ENCODE measurements at places on chromosomes 2 and 18. TPM values are rescaled to one million over a fixed set of nuclear protein-coding genes. Genes with fewer than 3 reads are reported as not detected.

DNA sequence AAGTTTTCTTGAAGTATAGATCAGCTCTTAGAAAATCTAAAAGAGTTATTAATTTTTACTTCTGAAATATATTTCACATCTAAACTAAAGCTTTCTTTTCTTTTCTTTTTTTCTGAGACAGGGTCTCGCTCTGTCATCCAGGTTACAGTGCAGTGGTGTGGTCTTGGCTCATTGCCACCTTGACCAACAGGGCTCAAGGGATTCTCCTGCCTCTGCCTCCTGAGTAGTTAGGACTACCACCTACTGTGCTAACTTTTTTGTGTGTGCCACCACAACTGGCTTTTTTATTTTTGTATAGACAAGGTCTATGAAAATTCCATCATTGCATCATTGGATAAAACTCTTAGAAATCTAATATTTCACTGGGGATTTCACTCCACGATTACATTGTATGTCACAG, 10.0 kb upstream of the ALPG start:
- no peak for DNase-seq

DNA sequence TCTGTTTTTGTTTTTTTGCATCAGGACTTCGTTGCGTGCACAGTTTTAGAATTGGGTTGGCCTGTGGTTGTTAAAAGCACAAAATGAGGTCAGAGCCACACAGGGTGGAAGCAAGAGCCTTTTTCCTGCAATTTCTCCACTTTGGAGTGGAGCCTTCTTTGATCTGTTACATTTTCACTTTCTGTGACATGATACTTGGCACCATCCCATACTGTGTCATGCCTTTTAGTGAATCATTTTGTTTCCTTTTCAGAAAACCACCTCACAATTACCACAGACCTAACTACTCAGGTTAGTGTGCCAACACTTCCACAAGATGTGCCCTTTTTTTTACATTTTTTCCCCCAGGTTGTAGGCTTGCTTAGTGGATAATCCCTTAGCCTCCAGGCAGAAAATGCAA, 32.5 kb downstream of the MERTK start:
- peak; percentile 80 for DNase-seq

The TUBA3E gene
- total RNA-seq, result not detected

GRCh38 chr2:103667335-103667884, 905.6 kb downstream of the TMEM182 start:
- no peak for DNase-seq

The STAT4 gene
- total RNA-seq, result 1.5 TPM

DNA sequence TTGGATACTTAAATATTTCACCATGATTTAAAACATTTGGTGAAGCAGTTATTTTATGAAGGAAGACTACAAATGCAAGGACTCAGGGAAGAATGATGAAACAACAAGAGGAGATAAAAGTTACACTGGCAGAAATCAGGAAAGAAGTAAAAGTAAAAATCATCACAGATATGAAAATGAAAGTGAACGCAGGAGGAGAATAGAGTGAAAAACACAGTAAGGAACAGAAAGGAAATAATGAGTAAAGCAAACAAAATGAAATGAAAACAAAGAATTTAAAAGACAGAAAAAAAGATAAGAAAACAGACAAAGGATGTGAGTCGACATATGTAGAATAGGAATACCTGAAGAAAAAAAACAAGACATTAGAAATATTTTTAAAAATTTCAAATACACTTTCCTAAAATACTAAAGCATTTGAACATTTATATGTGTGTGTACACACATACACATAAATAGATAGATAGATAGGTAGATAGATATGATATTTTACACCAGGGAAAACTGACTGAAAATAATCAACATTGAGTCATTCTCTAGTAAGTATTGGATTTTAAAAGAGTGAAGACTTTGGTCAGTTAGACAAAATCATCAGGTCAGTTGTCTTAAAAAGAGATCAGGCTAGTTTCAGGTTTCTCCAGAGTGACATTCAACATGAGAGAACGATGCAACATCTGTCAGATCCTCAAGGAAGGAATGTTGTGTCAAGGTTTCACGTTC, 12.1 kb upstream of the KDSR start:
- DNase-seq, result peak; percentile 1

- no peak for DNase-seq
Measured at GRCh38 chr18:64919971-64920570, 771.2 kb upstream of the LINC00305 start.

DNA sequence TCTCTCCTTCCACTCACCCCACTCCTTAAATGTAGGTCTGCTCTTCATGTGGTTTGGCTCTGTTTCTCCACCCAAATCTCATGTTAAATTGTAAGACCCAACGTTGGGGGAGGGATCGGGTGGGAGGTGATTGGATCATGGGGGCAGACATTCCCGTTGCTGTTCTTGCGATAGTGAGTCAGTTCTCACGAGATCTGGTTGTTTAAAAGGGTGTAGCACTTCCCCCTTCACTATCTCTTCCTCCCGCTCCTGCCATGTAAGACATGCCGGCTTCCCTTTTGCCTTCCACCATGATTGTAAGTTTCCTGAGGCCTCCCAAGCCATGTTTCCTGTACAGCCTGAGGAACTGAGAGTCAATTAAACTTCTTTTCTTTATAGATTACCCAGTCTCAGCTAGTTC, 1044.5 kb upstream of the POU3F3 start:
- DNase-seq, result no peak

GRCh38 chr18:56248610-56249235, 389.7 kb downstream of the TXNL1 start:
- DNase-seq, result no peak

DNA sequence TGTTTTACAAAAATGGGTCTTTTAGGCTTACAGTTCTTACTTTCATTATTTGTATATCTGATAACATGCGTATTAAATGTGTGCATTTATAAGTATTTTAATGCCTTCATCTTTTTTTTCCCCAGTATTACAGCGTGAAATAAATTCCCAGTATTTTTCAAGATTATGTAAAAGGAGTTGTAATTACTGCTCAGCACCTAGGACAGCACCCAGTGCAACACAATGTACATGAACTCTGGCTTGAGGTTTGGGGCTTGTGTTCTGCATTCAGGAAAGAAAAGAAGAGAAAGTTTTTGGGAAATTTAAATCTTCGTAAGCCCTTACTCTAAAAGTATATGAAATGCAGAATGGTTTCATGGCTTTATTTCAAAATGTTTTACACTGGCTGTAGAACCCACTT, 16.7 kb downstream of the ZNF638 start:
- peak; percentile 60 for DNase-seq

- DNase-seq, result peak; percentile 14
Measured at GRCh38 chr2:100588071-100588786, 25.4 kb downstream of the PDCL3 start.

GRCh38 chr2:208371634-208371935, 35.0 kb upstream of the PTH2R start:
- no peak for DNase-seq

DNA sequence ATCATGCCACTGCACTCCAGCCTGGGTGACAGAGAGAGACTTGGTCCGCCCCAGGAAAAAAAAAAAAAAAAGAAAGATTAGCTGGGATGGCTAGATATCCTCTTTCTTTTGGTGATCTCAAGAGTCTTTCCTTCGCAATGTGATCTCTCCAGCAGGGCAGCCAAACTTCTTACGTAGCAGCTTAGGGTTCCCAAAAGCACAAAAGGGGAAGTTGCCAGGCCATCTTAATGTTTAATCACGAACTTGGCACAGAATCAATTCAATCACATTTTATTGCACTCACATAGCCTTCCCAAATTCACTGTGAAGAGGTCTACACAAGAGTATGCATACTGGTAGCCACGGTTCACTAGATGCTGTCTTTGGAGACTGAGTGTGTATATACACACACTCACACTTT, 53.1 kb downstream of the VIL1 start:
- no peak for DNase-seq

The PIGN gene
- 22.3 TPM for total RNA-seq

- DNase-seq, result no peak
Measured at GRCh38 chr2:232925821-232926156, 55.7 kb downstream of the SNORC start.

DNA sequence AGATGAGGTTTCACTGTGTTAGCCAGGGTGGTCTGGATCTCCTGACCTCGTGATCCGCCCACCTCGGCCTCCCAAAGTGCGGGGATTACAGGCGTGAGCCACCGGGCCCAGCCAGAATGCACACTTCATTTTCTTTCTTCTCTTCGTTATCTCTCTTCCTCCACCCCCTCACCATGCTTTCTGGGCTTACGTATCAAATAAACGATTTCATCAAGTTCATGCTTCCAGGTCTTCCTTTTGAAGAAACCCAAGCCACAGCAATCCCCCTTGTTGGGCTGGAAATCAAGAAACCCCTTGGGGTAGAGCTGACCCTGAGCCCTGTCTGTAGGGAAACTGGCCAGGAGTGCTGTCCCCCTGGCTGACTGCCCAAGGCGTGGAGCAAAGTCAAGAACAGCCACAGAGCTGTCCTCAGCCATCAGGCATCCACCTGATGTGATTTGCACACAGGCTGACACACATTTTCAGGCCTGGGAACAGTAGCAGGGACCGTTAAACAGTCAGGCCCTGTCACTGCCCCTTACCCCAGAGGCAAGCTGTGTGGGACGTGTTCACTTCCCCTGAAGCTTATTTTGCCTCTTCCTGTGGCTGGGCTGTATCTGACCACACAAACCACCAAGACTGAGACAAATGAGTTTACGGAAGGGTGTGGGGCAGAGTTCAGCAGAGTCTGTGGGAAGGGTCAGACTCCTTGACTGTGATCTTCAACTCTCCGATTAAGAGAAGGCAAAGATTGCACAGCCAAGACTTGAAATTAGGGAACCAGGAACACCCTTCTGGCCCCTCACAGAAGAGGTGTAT, 15.1 kb upstream of the NMUR1 start:
- no peak for DNase-seq

DNA sequence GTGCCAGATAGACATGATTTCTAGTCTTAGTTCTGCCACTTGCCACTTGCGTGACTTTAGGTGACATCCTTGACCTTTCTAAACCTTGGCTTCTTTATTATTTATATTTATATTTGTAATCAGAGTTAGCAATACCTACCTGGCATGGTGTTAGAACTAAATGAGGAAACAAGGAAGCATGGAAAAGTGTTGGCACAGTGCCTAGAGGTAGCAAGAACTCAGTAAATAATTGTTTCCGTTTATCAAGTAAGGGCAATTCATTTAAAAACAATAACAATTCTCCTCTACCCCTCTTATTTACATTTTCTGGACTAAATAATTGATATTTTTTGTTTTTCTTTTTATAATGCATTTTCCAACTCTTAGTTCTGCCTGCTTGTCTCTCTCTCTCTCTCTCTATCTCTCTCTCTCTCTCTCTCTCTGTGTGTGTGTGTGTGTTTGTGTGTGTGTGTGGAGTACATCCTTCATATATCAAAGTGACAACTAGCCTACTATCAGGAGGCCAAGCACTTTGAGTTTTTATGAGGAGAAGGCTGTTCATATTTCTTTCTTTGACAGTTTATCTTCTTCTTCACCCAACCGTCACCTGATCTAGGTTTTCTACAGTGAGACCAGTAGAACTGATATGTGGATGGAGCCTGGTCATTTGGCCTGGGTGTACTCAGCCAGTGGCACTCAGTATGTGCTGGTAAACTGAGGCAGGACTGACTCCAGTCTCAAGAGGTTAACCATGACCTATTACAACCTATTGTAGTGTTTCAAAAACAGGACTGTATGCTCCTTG, 134.5 kb downstream of the LRRTM1 start:
- no peak for DNase-seq

DNA sequence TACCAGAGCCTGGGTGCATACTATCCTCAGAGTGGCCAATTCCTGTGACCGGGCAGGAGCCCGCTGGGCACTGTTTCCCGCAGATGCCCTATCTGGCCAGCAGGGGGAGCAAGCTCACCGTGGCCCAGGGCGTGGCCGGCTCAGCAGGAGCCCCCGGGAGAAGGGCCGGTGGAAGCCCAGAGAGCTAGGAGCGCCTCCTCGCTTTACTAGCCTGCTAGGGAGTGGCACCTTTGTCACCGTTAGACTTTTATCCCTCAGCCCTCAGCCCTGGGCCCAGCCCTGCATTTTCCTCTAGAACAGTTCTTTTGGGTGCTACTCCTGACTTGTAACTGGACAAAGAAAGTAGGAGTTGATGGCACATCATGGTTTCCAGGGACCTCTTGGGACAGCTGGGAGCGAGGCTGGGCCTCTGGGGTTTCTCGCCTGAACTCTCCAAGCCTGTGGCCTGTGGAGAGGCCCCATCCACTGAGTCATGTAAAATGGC, 24.0 kb downstream of the TMEM177 start:
- peak; percentile 81 for DNase-seq

DNA sequence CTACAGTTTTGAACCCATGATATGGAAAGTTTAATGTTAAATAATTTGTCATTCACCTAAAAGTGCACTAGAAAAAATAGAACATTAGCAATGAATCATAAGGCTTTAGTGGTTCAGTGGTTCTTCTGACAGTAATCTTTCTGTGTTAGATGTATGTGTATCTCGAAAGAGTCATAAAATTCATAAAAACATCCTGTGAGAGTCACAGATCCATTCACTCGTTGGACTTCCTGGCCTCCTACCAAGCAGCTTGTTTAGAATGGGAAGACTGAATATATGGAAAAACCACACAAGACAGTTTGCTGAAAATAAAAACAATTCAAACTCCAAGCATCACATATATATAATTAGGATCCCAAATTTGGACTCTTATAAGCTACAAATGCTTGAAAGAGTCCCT, 34.8 kb downstream of the ADNP2 start:
- peak; percentile 27 for DNase-seq

DNA sequence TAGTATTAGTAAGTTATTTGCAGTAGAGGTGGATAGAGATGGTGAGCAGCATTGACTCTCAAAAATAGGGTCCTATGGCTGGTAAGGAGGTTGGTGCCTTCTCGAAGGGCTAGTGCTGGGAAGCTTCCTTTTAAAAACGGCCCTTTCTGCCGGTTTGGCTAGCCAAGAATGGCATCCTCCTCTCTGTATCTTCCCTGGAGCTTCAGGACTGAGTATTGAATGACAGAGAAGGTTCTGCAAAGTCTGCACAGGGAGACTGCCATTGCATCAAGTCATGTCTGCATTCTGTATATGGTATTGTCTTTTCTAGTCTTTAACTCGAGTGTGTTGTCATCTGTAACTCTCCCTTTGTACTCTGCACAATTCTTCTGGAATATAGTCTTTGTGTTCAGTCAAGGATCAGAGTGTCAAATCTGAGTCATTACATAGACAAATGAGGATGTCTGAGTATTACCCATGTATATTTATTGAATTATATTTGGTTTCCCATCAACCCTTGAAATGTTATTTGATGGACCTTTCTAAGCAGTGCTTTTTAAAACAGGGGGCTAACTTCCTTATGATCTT, 1.1 kb downstream of the LDLRAD4 start:
- no peak for DNase-seq

GRCh38 chr2:85133751-85134254, 611 bp downstream of the TCF7L1 start:
- DNase-seq, result peak; percentile 70

- no peak for DNase-seq
Measured at GRCh38 chr2:33859811-33860461, 260.8 kb upstream of the FAM98A start.

All from GM23248 (cell line).